Vagina (tissue), 2 donors: ENCODE measurements at places on chromosomes 6 and 20.

DNA sequence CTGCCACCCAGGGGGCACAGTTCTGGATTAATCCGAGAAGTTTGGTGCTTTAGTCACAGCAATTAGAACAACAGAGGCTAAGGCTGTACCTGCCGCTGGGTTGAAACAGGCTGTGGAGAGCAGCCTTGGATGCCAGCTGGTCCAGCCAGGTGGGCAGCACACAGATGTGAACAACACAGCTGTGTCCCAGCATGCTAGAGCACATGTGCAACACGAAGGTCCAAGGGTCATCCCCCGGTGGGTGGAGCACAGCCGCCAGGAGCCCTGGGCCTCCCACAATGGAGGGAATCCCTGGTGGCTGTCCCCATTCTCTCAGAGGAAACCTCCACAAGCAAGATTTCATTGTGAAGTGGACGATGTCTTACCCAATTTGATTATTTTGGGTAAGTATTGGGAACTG lies 99.2 kb upstream of the SYNDIG1 start:
- DNase-seq, result no peak

- DNase-seq, result no peak
Observed at GRCh38 chr20:31991339-31991705, 18.9 kb upstream of the CCM2L start.

GRCh38 chr20:25059866-25060465 lies 2.0 kb upstream of the ACSS1 start:
- no peak for DNase-seq

- no peak for DNase-seq
Observed at GRCh38 chr6:77136086-77136485, 327.2 kb downstream of the HTR1B start.

DNA sequence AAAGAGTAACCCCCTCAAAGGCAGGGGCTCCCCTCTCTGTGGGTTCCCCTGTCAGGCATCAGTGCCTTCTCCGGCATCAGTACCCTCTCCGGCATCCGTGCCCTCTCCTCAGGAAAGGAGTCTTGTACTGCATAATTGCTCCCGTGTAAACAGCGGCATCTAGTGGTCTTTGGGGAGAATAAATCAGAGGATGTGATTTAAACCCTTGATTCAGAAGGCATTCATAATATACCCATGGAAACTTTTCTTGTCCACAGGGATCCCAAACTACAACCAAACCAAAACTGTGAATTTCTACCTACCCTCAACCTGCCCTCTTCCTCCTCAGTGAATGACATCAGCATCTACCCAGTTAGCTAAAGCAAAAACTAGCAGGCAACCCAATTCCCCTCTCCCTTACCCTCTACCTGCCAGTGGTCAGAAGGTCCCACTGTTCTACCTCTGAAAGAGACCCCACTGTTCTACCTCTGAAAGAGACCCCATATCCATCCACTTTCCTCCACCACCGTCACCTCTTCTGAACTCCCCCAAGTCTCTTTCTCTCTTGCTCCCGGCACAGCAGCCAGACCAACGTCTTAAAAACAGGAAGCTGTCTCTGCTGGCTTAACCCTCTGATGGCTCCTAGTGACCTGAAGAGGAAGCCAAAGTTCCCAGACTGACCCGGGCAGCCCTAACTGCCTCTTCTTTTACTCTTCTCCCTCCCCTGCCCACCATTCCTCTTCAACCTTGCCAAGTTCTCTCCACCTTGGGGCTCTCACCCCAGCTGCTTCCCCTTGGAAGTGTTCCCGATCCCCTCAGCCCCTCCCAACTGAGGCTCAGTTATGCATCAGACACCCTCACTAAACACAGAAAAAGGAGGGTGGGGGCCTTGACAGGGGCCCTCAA lies 27.2 kb downstream of the UBE2V1 start:
- no peak for DNase-seq

- no peak for DNase-seq
Observed at GRCh38 chr6:114281496-114281895, 61.3 kb downstream of the HS3ST5 start.

- DNase-seq, result no peak
Observed at GRCh38 chr20:49810491-49811190, 2.0 kb upstream of the SLC9A8 start.

DNA sequence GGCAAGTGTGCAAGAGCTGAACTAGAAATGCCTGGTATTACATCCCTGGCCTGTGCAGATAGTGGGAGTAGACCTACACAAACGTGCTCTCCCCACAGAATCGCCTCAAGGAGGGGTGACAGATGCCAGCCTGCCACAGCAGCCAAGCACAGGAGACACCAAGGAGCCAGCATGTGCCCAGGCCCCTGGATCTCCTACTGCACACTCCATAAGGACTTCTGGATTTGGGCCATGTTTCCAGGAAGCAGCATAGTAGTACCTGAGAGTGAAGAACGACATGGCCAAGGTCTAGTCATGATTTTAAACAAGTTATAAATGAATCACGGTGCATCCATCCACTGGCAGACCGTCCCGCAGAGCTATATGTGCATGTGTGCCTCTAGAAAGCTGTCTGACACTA lies 232.2 kb downstream of the SYNDIG1 start:
- DNase-seq, result no peak

GRCh38 chr6:5328800-5329199 lies 67.5 kb downstream of the FARS2 start:
- no peak for DNase-seq

DNA sequence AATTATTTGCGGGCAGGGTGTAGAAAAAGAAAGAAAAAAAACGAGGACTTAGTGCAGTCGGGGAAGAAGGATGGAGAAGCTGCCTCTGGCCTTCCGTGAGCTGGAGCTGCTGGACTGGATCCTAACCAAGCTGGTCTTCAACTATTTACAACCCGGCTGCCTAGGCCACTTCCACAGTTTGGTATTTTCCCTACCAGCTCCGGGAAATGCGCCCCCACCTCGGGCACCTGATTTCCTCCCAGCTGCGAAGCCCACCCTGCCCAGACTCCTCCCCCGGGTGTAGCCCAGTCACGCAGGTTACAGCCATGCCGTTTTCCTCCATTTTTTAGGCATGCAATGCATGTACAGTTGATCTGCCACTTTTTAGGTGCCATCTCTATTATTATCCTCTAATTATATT lies 21.2 kb downstream of the THEMIS start:
- no peak for DNase-seq

DNA sequence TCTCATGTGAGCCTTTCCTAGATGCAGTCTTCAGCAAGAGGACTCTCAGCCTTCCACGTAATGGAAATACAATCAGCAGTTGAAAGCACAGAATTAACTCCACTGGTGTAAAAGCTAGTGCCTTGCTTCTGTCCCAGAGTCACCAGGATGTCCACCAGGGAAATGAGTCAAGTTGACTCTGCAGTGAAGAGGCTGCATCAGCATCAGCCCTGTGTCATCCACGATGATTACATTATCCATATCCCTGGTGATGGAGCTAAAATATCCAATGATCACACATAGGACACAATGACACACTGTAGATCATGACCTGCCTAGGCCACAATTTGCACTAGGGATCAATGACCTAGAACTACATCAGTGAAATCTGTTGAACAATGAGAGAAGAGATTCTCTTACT lies 262.4 kb downstream of the ERMARD start:
- DNase-seq, result peak; percentile 42

- no peak for DNase-seq
Observed at GRCh38 chr20:4083098-4083865, 67.9 kb upstream of the RNF24 start.

DNA sequence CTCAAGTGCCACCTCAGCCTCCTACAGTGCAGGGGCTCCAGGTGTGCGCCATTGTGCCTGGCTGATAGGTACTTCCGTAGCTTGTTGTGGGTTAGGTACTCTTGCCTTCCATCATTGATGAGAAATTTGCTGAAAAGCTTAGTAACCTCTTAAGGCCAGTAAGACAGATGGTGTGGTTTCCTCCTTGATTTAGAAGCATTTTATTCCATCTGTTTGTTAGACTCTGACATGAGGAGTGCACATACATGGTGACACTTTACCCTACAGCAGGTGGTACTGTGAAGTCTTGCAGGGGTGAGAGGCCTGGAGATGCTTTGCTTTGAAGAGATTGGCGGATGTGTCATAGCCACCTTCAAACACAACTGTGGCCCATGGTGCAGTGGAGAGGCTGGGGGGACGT lies 14.8 kb upstream of the MTG2 start:
- DNase-seq, result no peak

DNA sequence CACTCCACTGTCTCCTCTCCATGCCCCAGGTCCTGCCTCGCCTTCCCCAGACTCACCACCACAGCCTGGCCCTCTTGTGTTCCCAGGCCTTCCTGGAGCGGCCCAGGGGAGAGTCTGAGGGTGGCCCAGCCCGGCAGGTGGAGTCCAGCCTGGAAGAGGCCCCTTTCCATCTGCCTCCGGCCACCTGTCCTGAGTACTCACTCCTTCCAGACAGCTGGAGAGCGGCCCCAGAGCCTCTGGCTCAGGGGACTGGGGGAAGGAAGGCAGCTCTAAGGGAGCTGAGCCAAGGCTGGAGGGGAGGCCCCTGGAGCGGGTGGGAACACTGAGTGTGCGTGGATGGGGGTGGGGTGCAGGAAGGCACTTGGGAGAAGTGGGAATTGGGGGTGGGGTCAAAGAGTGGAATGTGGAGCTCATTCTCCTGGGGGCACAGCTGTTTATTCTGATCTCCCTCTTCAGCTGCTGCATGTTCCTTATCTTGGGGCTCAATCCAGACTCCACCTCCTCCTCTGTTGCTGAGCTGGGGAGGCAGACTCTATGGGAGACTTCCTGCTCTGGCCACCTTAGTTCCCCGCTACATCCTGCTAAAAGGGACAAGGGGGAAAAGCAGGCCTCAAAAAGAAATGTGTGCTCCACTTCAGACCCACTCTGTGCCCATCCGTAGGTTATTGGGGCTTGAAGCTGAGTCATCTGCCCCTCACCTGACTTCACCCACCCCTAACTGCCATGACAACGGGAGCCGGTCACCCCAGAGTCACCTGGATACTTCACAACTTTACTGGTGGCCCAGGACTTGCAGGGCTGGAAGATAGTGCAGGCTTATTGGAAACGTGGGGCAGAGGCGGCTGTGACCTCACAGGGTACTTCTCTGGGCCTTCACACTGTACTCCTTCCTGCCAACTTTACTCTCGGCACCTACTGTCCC lies 19.5 kb upstream of the TAF8 start:
- DNase-seq, result no peak

- no peak for DNase-seq
Observed at GRCh38 chr6:154543628-154544027, 33.1 kb upstream of the CNKSR3 start.

GRCh38 chr20:46062621-46063020 lies 27.1 kb downstream of the NCOA5 start:
- no peak for DNase-seq

DNA sequence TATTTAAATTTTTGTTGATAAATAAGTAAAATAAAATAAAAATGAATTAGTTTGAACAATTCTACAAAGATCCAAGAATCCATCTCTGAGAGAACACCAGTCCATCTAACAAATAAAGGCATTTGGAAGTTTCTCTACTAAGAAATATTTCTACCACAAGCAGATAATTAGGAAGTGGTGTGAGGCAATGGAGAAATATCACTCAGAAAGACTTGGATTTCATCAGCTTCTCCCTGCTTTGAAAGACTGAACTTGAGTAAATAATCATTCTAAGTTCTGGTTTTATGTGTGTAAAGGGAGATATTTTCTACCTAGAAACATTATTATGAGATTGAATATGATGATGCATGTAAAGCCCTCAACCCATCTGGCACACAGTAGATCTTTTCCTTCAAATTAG lies 17.8 kb upstream of the TCF21 start:
- DNase-seq, result no peak

- DNase-seq, result no peak
Observed at GRCh38 chr6:122114717-122115116, 284.7 kb upstream of the HSF2 start.

- DNase-seq, result no peak
Observed at GRCh38 chr6:143545976-143546547, 34.5 kb upstream of the FUCA2 start.
